ENCODE measurements at places on chromosomes 5 and 9. TPM values are rescaled to one million over a fixed set of nuclear protein-coding genes. Genes with fewer than 3 reads are reported as not detected.

DNA sequence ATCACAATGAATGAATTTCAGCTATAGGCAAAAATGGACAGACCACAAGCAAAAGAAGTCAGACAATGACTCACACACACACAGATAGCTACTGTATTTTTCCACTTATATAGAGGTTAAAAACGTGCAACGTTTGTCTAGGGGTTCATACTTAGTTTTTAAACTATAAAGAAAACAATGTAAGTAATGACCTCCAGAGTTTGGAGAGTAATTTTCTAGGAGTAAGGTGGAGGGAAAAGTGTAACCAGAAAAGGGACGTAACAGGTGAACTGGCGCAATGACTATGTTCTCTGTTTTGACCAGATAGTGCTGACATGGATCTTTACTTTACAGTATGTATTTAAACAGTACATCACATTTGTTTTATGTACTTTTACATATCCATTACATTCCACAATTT, 51.1 kb downstream of the FNIP1 start:
- peak overlapping the region; percentile 22 for H3K27ac ChIP-seq
- H3K36me3 ChIP-seq, result peaks cover 44% of the 10 kb centered on the region

DNA sequence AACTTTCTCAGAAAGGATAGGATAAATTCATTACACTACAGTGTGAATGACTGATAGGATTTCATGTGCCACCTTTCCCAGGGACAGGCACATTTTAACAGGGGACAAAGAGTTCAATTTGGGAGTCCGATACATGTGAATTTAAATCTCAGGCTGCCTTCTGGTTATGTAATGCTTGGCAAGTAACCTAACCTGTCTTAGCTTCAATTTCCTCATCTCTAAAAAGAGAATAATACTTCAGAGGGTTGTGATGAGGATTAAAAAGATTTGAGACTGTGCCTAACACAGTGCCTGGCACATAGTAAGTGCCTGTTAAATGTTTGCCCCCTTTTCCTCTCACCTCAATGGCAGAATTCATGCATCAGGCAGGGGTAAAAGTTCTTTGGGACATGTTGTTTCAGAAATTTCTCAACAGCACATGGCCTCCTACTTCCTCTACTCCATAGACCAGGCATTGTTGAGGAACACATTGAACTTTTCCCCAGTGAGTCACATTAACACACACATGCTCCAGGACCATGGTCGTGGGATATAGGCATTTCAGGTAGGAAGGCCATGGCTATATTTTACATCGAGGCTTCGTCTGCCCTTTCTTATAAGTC, 94.6 kb upstream of the EGFLAM start:
- no peak for DNase-seq
- H3K27ac ChIP-seq, result no peak overlapping the region
- no peak overlapping the region for H3K4me3 ChIP-seq
- H3K27me3 ChIP-seq, result peaks cover 2% of the 10 kb centered on the region

- no peak overlapping the region for H3K27ac ChIP-seq
- DNase-seq, result no peak
- no peaks in the 10 kb centered on the region for H3K36me3 ChIP-seq
- H3K4me3 ChIP-seq, result no peak overlapping the region
- peaks cover 14% of the 10 kb centered on the region for H3K27me3 ChIP-seq
Observed at GRCh38 chr9:86983249-86983619, 35.9 kb upstream of the GAS1 start.

The PWWP2A gene
- 21.0 TPM for total RNA-seq

- no peaks in the 10 kb centered on the region for H3K36me3 ChIP-seq
- H3K27me3 ChIP-seq, result no peaks in the 10 kb centered on the region
- no peaks in the 10 kb centered on the region for H3K4me1 ChIP-seq
Observed at GRCh38 chr5:149215478-149216090, 56.1 kb upstream of the AFAP1L1 start.

The TMEM252 gene
- not detected for total RNA-seq

DNA sequence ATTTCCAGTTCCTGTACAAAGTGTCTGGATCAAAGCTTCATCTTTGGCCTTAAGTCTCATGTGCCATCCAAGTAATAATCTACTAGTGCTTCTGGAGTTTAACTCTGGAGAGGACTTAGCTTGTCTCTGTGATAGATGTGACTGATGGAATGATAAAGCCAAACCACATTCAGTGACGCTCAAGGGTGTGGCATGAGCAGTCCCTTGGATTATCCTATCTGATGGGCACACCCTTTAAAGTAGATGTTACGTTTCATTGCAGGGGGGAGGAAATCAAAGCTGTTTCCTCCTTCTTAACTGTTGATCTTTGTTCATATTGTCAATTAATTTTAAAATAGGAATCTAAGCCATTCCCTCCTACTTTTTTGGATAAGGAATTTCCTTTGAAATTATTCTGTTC, 8.5 kb upstream of the EGFLAM start:
- no peak overlapping the region for H3K27ac ChIP-seq
- no peaks in the 10 kb centered on the region for H3K4me1 ChIP-seq
- no peak overlapping the region for H3K4me3 ChIP-seq
- no peaks in the 10 kb centered on the region for H3K36me3 ChIP-seq

GRCh38 chr5:2282034-2282690, 399.4 kb upstream of the IRX4 start:
- no peaks in the 10 kb centered on the region for H3K36me3 ChIP-seq
- no peaks in the 10 kb centered on the region for H3K27me3 ChIP-seq
- no peak for DNase-seq
- no peaks in the 10 kb centered on the region for H3K4me1 ChIP-seq

The NR2F1 gene
- not detected for total RNA-seq

DNA sequence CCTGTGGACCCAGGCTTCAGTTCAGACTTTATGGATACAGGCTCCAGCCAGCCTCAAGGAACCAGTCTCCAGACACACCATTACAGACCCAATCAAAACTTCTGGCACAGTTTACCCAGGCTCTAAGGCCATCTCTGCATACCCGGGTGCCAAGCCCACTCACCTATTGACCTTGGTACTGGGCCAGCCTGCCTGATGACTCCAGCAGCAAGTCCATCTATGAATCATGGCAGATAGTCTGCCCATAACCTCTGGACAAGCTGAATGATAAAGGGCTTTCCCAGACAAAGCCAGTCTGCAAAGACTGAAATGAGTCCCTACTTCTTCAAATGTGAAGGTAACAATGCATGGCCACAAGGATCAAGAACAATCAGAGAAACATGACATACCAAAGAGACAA, 1327.1 kb upstream of the C9orf72 start:
- no peak overlapping the region for H3K4me3 ChIP-seq
- H3K27ac ChIP-seq, result no peak overlapping the region
- no peaks in the 10 kb centered on the region for H3K4me1 ChIP-seq
- DNase-seq, result no peak
- H3K27me3 ChIP-seq, result no peaks in the 10 kb centered on the region

DNA sequence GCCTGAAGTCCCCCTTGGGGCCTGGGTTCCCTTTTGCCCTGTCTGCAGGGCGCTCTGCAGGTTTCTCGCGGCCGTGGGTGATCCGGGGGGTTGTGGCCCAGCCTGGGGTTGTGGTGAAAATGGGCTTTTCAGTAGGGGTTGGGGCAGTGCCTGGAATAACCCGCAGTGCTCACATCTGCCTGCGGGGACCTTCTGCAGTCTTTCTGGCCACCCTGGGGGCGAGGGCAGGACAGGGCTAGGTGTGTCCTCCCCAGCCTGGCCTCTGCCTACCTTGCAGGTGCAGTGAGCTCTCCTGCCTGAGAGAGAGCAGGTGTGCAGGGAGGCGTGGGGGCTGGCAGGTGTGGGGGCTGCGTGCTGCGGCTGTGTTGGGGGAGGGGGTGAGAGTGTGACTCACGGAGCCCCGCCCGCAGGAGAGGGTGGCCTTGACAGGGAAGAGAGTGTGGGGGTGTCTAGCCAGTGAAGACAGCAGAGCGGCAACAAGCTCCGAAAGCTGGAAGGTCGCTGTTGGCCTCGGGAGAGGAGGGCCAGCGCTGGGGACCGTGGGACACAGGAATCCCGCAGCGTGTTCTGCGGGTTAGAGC, 131.4 kb downstream of the MRPL36 start:
- DNase-seq, result no peak
- peaks cover 2% of the 10 kb centered on the region for H3K4me1 ChIP-seq
- peaks cover 57% of the 10 kb centered on the region for H3K27me3 ChIP-seq
- no peak overlapping the region for H3K27ac ChIP-seq

The CD14 gene
- 0.38 TPM for total RNA-seq

GRCh38 chr5:107232788-107233187, 437.9 kb downstream of the EFNA5 start:
- H3K4me3 ChIP-seq, result no peak overlapping the region
- H3K27me3 ChIP-seq, result no peaks in the 10 kb centered on the region
- H3K27ac ChIP-seq, result no peak overlapping the region

The OSTF1 gene
- total RNA-seq, result 198 TPM

The FIBCD1 gene
- not detected for total RNA-seq

- no peaks in the 10 kb centered on the region for H3K36me3 ChIP-seq
- no peak for DNase-seq
- H3K4me1 ChIP-seq, result no peaks in the 10 kb centered on the region
- H3K27ac ChIP-seq, result no peak overlapping the region
- H3K4me3 ChIP-seq, result no peak overlapping the region
Observed at GRCh38 chr5:15441433-15442192, 58.4 kb upstream of the FBXL7 start.

GRCh38 chr9:88818495-88819201, 172.6 kb upstream of the S1PR3 start:
- no peak for DNase-seq
- peaks cover 14% of the 10 kb centered on the region for H3K27me3 ChIP-seq
- H3K4me1 ChIP-seq, result no peaks in the 10 kb centered on the region

The UBE2R2 gene
- 30.8 TPM for total RNA-seq

All from activated CD8-positive, alpha-beta memory T cell treated with anti-CD3 and anti-CD28 coated beads, Interleukin-2, amount 10 ng/mL, durations not matched to agents 7 days and 5 days (primary cell).